ENCODE measurements at places on chromosomes 2 and 18.
A peak's percentile ranks its signal among the peaks of the same experiment; 100 is the strongest.

GRCh38 chr2:230824406-230824978 is 40.2 kb upstream of the ITM2C start:
- peak; percentile 76 for DNase-seq

- no peak for DNase-seq
Measured at GRCh38 chr2:226903179-226903578, 67.3 kb downstream of the RHBDD1 start.

GRCh38 chr2:101047774-101048173 is 45.7 kb downstream of the RPL31 start:
- DNase-seq = no peak

DNA sequence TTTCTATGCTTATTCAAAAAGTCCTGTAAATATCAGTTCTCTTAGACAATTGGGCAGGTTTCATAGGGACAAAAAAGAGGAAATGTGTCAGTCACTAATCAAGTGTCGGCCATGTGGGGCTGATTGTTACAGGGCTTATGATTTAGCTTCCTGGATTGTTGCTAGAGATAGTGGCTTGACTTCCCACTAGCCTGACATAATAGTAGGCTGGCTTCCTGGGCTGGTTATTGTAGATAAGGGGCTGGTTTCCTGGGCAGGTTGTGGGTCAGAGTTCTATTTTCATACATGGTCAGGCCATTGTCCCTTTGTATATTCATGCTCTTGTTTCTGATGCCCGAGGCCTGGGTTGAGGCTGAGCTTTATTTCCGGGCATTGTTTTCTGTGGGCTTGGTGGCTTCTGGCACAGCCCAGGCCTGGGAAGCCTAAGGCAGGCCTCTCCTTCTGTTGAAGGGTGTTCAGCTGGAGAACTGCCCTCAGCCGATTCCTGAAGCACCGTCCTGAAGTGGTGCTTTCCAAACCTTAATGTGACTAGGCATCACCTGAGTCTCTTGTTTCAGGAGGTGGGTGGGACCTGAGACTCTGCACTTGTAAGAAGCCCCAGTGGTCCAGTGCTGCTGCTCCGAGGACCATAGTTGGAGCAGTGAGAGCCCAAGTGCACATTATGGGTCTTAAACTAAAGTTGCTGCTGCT is 37.0 kb downstream of the CD8B2 start:
- no peak for DNase-seq

DNA sequence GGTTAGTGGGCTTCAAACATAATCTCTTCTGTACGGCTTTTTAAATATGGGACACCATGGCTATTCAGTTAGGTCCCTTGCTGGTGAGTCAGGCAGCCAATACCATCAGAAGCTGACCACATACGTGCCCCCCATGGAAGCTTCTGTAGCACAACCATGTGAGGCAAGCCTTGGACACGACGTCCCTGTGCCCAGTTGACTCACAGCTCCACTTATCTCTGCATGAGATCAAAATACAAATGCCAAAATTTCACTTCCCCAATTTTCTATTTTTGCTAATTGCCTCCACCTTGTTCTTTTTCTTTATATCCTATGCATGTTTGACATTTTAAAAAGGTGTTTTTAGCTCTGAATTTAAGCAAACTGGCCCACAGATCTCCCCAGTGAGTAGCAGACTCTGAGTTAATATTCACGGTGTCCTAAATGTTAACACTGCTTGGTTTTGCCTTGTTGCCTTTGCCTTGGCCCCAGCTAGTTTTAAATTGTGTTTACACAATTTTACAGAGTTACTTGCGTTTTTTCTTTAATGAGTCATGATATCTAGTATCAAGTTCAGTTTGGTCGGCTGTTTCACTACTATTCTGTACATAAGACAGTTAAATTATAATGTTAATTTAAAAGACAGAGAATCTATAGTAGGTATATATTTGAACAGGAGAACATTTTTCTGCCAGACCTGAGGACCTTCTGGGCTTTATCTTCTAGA is 77.5 kb downstream of the CDCA7 start:
- no peak for DNase-seq

DNA sequence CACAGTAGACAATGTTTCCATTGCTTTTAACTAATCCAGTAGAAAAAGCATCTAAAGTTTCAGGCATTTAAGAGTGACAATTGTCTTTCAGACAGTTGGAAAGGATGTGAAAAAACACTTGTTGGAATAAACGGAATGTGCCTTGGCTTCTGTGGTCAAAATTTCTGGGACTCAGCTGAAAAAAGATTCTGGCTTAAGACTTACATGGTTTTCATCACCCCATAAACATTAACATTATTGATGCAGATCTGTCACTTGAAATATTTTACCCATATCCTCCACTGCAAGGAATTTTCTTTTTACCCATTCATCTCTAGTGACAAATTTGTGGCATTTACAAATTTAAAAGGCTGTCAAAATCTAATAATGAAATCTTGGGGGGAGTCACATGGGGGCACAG is 166.0 kb downstream of the SRBD1 start:
- no peak for DNase-seq

DNA sequence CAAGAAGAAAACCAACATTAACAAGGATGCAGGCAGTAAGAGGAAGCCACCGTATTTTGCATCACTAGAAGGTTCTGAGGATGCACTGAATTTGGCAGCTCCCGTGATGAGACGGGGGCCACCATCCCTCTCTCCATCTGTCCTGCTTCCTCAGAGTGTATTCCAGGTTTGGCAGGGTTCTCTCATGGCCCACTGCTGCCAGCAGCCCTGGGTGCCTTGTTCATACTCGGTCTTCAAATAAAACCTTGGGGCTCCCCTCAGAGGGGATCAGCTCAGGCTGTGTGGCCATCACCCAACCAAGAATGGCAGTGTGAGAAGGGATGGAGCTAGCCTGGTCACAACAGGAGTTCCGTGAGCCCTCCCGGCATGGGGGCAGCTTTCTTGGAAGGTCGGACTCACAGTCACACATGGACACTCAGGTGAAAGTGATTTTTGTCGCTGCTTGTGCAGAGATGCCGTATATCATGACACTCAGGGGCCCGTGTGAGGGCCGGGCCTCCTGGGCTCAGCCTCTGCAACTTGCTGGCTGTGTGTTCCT is 12.8 kb upstream of the MBP start:
- DNase-seq = no peak

- DNase-seq = no peak
Measured at GRCh38 chr2:7007846-7008741, 90.9 kb downstream of the RNF144A start.

DNA sequence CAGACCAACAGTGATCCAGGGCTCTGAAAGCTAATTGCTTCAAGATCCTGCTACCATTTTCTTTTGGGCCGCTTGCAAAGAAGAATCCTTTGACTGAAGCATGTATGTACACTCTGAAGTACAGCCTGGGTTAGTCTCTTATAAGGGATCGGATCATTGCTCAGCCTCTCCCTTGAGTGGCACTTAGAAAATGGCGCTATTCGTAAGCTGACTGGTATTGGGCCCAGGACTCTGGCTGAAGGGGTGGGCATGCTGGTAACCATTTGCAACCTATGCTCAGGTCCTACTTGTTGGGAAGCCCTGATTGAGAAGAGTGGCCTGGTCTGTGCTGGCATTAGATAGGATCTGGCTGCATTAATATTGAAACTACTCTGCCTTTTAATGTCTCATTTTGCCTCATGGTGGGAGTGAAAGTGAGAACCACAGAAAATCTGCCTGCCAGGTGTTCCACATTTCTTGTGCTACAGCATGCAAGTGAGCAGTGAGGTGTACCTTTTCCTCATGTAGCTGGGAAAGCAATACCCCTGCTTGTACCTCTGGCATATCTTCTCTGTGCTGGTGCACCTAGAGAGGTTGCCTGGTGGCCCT is 661 bp upstream of the MGAT5 start:
- no peak for DNase-seq

DNA sequence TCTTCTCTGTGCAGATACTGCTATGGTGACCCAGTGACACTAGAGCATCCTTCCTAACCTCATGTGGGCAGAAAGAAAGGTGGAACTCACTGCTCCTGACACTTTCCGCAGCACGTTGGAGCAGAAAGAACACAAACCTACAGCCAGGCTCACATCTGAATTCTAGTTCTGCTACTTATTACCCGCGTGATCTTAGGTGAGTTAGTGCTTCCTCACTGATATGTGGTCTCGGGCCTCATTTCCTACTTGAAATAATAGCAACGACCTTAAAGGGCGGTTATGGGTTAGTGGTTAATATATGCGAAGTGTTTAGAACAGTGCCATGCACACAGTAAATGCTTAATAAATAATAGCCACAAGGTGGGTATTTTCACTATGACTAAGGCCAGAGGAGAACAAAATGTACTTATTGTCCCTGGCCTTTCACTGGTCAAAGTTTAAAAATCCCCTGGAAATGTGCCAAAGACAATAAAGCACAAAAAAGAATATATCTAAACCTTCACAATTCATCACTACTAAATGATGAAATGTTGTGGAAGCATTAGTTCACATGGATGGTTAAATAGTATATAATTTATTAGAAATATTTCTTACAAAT is 66.6 kb downstream of the MYOM1 start:
- no peak for DNase-seq

- DNase-seq = no peak
Measured at GRCh38 chr2:66874411-66874810, 439.5 kb downstream of the MEIS1 start.

DNA sequence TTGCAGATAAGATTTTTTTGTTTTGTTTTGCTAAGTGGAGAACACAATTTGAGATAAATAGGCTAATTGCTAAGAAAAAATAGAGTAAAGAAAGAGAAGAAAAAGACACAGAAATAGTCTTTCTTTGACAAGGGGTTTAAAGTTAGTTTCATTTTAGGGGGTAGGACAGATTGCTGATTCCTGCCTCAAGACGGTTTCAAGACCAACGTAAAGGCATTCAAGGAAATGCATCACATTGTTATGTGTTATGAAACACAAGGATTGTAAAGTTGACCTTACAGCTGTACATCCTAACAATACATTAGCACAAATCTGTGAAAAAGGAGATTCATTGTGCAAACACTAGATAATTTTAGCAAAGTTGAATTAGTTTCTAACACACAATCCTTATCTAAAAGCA is 22.7 kb upstream of the ETAA1 start:
- DNase-seq = no peak

DNA sequence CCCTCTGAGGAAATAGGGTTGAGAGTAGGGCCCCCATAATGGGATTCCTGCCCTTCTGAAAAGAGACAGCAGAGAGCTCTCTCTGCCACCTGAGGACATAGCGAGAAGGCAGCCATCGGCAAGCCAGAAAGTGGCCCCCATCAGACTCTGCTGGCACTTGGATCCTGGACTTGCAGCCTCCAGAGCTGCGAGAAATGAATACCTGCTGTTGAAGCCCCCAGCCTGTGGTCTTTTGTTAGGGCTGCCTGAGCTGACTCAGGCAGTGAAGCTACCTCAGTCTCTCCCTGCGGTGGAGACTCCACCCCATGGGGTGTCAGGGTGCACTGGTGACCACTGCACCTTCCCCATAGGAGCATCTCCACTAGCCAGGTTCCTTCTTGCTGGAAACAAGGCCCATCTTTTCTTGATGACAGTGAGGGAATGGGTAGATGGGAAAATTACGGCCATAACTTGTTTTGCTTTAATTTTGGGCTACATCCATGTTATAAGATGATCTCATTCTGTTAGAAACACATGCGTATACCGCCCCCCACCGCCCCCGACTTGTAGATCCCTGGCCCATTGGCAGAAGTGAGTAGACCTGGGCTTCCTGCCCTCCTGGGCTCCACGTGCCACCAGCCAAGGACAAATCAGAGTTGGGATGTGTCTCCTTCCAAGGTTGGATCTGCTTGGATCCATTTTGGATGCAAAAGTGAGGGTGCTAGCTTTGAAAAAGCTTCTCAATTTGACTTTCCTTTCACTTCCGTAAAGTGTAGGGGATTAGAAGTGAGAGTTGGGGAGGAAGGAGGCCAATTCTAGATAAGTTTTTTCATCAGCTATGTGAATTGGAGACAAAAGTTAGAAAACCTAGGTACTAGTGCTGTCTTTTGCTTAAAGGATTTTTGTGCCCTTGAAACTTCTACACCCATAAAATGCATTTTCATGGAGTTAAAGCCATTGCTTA is 42.9 kb downstream of the NCK2 start:
- no peak for DNase-seq

- DNase-seq = no peak
Measured at GRCh38 chr2:173872714-173873113, 92.5 kb downstream of the SP3 start.

DNA sequence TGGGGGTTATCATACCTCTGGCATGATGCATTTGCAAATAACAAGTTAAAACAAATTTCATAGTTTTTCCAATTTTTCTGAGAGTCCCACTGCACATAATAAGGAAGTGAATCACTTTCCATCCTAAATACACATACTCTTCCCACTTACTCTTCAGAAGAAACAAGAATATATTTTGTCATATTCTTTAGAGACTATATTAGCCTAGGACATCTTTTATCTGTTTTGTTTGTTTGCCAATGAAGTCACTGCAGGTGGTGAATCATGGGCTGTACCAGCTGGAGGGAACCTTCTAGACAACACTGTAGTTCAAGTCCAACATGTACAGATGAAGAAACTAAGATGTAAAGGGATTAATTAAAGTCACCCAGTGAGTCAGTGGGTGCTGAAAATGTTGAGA is 116.8 kb downstream of the XIRP2 start:
- no peak for DNase-seq

- DNase-seq = no peak
Measured at GRCh38 chr18:38923540-38923939, 1357.9 kb upstream of the CELF4 start.

DNA sequence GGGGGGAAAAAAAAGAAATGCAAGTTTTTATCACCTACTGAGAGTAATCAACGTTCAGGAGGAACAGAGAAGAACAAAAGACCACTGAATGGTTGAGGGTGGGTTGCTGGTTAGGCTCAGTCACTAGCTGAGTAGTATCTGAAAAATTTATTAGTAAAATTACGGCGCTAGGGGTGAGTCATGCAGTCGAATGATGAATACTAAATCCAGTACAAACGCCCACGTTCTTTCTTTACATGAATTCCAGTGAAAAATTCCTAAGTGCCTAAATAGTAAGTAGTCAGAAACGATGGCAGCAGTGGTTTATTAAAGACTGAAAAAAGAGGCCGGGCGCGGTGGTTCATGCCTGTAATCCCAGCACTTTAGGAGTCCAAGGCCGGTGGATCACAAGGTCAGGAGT is 52.0 kb downstream of the TEKT4 start:
- DNase-seq = no peak

DNA sequence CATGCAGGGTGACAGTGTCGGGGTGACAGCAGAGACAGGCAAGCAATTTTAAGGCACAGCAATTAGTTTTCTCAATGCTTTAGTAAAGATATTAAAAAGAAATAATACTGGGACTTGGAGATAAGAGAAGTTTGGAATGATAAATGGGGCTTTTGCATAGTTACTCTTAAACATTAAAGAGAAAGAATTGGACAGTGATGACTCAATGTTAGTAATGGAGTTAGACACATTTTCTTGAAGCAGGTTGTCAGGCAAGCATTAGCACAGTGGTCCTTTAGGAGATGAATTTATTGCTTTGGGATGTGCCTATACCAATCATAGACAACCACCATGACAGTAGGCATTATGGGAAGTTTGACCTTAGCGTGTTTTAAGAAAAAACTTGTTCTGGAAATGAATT is 228.3 kb upstream of the RAB12 start:
- DNase-seq = no peak

GRCh38 chr18:11672198-11672597 is 16.9 kb upstream of the GNAL start:
- DNase-seq = no peak

GRCh38 chr2:671787-672605 is 5.2 kb downstream of the TMEM18 start:
- no peak for DNase-seq
